ENCODE measurements at places on chromosomes 11 and 22.

DNA sequence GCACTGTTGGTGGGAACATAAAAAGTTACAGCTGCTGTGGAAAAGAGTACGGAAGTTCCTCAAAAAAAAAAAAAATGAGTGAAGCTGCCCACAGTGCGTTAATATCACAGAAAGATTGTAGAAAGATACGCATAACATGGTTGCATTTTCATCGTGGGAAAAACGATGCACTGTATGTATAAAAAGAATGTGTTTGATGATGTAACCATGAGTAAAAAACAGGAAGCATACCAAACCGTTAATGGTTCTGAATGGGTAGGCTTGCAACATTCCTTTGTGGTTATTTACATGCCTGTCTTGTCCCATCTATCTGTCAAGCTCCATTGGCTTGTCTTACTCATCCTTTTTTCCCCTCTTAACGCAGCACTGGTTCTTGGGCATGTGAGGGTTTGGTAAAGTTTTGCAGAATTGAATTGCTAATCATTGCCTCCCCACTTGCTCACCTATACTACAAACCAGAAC is 33.8 kb upstream of the DKK3 start:
- no peak for DNase-seq

DNA sequence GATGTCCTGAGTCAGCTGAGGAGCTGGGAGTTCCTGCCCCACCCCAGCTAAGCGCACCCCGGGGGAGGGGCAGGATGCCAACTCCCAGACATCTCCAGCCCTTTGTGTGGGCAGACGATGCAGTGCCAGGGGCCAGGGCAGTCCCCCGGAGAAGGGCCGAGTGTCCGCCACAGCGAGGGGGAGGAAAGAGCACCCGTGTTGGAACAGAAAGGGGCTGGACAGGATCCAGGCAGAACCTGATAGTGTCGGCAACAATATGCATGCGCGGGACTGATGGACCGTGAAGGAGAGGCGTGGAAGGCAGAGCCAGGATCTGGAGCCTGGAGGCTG is 1434.7 kb downstream of the BRD1 start:
- no peak for DNase-seq

- DNase-seq = no peak
Observed at GRCh38 chr11:128884703-128885338, 6.3 kb upstream of the KCNJ5 start.

DNA sequence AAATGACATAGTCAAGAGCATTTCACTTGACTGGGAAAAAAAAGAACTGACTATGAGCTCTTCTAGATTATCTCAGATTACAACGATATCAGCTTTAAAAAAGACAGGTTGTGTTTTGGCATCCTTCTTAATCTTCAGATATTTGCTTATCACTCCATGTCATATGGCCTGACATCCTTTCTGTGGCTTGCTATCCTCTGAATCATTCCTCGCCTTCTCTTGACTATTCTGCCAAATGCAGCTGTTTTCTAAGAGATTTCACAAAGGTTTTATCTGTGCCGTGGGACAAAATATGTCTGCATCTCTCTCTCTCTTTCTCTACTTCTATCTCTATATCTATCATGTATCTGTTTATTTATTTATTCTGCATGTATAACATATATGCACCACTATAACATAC is 746.1 kb downstream of the CNTN5 start:
- DNase-seq = no peak

DNA sequence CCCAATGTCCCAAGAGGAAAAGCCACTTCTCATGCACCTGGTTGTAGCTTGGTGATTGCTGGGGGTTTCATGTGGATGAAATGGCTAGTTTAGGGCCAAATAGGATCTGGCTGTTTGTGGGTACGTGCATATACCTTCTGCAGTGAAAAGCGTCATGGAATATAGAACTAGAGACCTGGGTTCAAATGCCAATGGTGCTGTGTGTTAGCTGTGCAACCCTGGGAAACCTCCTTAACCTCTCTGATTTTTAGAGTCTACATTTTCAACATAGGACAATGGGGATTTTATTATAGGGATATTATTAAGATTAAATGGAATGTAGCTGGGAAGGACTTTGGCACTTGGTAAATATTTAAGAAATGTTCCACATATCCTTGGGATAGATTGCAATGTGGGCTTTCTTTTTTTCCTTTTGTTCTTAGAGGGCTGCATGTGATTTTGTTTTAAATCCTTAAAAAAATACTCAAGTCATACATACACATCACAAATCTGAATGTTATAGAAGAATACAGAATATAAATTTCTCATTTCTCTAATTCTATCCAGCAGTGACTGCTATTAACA is 112.6 kb upstream of the E2F8 start:
- no peak for DNase-seq

GRCh38 chr11:20451568-20451967 is 64.1 kb downstream of the PRMT3 start:
- DNase-seq = no peak

DNA sequence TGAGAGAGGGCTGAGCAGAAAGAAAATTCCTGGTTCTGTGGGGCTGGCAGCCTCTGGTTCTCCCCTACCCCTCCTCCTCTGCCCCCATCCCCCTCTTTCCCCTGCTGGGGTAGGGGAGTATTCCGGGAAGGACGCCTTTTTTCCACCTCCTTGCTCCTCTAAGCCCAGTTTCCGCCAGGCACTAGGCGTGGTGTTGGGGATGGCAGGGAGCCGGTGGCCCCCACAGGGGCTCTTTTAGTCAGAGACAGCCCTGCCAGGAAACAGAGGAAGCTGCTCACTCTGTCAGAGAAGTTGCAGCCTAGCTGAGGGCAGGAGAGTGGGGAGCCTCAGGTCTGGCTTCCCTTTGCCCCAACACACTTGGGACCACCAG is 15.6 kb upstream of the ARHGEF17 start:
- DNase-seq = no peak

DNA sequence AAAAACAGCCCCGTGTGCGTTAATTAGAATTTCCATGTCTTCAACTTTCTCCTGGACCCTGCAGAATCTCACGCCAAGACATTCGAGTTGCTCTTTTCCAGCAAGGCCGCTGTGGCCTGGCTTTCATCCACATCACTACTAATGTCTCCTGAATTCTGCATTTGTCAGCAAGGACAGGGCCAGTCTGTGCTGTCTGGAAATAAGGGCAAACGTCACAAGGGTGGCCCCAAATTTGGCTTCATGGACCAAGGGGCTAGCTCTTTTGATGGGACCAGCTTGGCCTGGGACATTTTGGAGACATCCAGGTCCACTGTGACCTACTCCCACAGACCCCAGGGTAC is 33.4 kb downstream of the KCNQ1OT1 start:
- no peak for DNase-seq

GRCh38 chr11:94457118-94458029 is 36.3 kb downstream of the MRE11 start:
- DNase-seq = no peak

GRCh38 chr11:877565-877964 is 33.0 kb downstream of the CHID1 start:
- DNase-seq = no peak

GRCh38 chr11:48077251-48077650 is 96.9 kb downstream of the PTPRJ start:
- no peak for DNase-seq

DNA sequence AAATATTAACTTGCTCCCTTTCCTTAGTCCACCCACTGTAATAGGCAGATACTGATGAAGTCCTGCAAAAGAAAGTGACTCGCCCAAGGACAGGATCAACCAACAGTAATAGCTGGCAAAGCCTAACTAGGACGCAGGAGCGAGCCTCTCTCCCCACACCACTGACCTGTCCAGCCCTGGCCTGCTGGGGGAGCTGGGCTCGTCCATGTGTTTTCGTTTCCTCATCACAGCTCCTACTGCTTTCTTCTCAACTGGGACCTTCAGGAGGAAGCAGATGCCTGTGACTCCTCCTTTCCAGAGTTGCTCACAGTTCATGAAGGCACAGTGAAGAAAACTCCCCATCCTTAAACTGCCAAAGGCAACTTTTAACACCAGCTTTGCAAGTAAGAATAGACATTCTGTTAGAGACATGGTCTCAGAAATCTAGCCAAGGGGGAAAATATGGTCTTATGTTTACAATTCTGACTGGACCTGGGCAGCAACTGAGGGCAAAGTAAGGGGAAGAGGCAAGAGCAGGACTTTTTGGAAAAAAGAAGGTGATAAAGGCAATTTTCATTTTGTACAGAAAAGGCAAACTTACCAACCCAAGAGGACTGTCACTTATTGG is 11.6 kb upstream of the GPHA2 start:
- DNase-seq = no peak

DNA sequence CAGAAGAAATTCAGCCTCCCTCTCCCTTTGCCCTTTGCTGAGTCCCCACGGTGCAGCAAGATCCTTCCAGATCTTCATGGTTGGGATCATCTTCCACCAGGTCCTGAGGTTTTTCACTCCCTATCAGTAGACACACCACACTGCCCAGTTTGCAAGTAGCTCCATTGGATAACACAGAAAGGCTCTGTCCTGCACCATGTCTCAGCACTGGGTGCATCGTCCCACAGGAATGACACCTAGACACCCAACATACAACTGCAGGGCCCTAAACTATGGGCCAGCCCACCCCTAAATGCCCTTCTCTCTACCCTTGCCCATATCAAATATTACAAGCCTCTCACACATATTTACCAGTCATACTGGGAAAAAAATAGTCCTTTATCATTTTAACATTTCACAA is 9.4 kb downstream of the KLHL22 start:
- DNase-seq = no peak

GRCh38 chr22:48486134-48486532 is 1341.5 kb downstream of the BRD1 start:
- no peak for DNase-seq

DNA sequence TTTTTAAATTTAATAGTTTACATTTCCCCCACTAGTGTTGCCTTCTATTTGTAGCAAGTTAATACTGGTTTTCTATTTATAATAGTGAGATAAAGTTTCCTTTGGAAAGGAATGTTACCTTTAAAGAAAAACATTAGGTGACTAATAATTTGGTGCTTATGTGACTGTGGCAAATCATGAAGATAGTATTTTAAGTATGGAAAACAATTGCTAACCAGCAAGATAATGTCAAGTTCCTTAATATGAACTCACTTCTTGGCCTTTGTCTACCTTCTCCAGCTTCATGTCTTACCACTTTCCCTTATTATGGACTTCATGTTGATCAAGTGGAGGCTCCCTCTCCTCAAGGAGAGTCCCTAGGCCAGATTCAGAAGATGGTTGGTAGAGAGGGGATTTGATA is 27.2 kb downstream of the ARHGEF12 start:
- DNase-seq = no peak

DNA sequence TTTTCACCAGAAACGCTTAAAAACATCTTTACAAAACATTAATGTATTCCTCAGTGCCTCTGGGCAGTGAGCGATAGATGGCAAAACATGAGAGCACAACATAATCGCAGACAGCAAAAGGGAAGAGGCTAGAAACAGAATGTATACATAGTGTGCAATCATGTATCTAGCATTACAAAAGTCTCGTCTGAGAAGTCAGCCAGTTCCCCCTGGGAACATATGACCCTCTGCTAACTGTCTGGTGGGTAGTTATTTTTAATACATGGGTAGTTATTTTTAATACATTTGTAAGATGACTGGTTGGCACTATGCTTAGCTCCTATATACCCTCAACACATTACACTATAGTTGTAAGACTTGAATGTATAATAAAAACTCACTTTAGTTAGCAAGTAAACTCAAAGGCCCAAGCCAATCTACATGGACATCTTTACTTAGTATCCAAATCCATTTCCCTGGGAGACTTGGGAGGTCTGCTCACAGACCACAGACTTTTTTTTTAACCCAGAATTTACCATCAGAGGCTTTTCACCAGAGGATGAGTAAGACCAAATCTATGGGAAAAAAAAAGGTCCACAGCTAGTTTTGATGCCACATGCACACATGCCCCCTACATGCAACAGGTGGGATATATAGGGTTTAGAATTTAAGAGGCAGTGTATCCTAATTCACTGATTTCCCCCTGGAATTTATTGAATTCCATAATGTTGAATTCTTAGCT is 71.7 kb downstream of the AMBRA1 start:
- no peak for DNase-seq

GRCh38 chr11:92461447-92461846 is 236.8 kb downstream of the FAT3 start:
- no peak for DNase-seq

DNA sequence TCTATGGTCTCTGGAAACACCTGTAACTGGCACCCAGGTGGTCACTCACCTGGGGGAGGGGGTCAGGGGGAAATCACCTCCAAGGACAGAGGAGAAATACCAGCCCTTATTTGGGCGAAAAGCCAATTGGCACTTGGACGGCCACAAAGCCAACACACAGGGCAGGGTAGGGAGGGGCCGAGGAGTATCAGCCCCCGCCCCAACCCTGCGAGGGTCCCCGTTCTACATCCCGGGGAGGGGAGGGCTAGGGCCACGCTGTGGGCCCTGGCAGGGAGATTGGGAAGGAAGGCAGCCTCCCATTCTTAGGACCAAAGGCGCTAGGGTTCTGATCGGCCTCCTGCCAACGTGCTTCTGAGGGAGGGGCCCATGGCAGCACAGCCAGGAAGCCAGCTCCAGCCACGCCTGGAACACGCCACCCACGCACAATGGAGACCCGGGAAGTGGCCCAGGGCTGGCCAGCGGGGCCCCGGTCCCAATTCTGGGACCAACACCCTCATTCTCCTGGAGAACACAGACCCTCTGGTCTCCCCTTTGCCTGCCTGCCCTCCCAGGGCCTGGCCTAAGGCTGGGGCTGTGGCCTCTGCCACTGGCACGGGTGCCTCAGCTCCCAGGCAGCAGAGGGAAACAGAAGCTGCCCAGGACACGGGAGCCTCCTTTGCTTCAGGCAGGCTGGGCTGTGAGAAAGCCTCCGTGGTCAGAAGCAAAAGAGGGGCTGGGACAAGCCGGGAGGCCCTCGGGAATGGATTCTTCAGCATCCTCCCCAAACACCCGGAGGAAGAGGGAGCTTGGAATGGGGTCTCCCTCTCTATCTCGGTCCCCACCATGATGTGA is 7.4 kb downstream of the CBX6 start:
- no peak for DNase-seq

DNA sequence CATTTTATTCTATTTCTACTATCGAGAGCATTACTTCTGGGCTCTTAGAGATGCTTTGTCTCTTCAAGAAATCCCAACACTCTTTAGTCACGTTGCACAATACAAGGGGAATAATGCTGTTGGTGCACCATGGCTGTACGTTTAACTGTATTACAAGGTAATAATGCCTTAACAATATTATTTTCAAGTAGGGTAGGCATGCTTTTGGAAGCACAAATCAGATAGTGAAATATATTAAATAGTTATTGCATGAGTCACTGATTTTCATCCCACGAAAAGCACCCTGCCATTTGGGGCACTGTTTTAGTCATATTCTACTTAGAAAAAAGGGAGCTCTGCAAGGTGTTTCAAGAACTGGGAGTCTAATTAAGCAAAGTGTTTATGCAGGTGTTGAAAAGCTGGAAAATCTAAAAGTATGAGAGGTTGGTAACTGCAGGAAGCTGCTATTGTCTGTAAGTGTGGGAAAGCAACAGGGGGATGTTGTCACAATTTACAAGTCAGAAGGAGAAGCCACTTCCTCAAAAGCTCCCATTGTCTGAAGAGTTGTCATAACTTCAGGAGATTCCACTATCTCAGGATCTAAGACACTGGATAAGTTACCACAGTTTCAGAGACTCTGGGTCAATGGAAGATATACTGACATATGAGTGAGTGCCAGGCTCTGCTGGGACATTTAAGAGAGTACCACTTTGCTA is 218.2 kb downstream of the JRKL start:
- no peak for DNase-seq

GRCh38 chr11:70674605-70675004 is 276.3 kb downstream of the CTTN start:
- no peak for DNase-seq

GRCh38 chr11:111265421-111265820 is 19.9 kb downstream of the POU2AF2 start:
- DNase-seq = peak; percentile 78
